Hypothalamus (tissue), 51 donors: ENCODE measurements at places on chromosomes 6 and 20.

DNA sequence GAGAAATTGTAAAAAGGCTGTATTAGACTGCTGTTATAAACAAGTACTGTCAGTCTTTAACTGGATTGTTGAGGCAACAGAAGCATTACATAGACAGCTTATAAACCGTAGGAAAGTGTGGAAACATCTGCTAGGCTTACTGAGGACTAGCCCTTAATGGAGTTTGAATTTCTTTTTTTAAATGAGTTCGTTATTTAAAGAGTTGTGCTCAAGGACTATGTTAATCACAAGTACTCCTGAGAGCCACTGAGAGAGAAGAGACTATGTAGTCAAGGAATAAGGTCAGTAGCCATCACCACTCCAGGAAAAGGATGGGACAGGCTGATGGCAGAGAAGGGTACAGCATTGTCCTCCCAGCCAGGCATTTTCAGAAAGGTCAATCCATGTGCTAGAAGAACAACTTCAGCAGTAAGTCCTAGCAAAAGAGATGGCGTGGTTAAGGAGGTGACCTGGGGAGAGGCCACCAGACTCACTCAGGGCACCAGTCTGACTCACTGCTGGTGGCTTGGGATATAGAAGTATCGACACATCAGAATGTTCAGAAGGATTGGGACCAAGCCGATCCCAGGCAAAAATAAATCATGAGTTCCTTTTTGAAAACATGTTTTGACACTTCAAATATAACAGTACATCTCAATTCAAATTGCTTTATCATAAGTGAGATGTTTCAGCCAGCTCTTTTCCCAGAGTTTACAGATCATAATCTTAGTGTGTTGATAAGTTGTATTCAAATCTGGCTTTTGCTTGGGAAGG, 6.4 kb downstream of the RPS12 start:
- no peak for DNase-seq

- no peak for DNase-seq
Measured at GRCh38 chr20:9739991-9740390, 98.9 kb downstream of the PAK5 start.

DNA sequence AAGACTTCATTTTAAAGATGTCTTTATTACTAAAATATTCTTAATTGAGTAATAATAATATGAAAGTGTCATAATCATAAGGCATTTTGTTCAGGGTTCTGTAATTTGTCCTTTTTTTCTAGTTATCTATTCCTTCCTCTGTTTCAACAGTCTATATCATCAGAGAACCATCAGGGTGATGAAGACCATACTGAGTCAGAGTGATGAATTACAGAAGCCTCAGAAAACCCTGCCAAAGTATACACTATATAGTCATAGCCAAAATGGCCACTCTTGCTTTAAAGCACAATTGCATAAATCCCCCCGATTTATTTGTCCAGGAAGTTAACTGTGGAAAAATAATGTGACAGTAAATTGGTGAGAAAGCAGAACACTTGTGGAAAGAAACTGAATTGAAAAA, 735.0 kb downstream of the EPHA7 start:
- DNase-seq: no peak

DNA sequence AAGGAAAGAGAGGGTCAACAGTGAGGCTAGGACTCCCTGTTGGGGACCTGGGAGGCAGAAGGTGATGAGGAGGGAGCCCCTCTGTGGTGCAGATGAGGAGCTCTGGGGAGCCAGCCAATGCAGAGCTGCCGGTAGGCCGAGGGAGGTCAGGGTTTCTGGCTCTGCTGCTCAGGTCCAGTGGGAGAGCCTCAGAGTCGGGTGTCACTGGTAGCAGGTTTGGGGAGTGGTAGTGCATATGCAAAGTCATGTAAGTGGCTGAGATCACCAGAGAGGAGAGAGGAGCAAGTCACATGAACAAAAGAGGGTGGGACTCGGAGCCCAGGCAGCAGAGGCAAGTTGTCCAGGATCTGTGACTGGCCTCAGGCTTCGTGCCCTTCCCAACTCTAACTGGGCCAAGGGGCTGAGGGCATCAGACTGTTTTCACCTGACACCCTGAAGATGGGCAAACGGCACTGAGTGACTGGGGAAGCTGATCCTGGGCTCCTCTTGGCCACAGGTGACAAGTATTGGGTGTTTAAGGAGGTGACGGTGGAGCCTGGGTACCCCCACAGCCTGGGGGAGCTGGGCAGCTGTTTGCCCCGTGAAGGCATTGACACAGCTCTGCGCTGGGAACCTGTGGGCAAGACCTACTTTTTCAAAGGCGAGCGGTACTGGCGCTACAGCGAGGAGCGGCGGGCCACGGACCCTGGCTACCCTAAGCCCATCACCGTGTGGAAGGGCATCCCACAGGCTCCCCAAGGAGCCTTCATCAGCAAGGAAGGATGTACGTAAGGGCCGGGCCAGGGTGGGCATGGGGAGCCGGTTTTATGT, 6.6 kb downstream of the MMP24OS start:
- no peak for DNase-seq

DNA sequence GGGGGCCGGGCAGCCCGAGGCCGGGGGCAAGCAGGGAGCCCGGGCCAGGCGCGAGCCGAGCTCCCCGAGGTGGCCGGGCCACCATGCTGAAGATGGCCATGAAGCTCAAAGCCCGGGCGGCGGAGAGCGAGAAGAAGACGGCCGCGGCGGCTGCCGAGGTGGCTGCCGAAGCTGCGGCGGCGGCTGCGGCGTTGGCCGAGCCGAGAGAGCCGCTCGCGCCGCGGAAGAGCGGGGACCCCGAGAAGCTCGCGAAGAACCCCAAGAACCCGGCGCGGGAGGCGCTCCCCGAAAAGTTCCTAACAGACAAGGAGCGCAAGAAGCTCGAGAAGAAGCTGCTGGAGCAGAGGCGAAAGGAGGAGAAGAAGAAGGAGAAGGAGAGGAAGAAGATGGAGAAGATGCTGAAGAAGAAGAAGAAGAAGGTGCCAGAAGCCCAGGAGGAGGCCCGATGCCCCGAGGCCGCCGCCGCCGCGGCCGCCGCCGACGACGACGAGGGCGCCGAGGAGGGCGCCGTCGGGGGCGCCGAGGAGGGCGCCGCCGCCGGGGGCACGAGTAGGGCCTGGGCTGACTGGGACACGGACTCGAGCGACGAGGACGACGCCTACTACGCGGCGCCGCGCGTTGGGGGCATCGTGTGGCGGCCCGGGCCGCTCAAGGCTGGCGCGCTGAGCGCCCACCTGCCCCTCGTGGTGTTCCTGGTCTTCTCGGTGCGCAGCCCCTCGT, 37.4 kb downstream of the GNAS start:
- no peak for DNase-seq

DNA sequence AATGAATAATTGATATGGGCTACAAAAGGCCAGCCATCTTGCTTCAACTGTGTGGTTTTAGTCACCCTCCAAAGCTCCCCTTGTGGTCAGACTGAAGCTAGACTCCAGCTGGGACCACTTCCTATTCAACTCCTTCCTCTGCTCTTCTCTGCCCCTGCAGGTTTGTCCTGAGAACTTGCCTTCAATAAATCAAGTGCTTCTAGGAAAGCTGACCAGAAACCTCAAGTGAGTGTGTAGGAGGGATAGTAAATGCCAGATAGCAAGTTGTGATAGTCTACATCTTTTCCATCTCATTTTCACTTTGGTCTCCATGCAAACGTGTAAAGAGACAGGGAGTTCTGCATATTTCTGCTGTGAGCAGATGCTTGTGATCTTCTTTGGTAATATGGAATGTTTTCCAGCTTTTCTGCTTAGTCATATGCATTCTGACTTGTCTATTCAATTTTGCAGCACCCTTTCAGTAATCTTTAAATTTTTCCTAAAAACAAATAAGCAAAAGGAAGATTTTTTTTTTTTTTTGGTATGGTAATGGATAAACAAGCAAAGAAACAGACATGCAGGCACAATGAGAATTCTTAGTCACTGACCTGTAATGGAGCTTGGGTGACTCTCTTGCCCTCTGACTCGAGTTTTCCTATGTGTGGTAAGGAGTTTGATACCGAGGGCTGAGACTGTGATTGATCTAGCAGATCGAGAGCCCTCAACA, 201.3 kb upstream of the BTBD3 start:
- no peak for DNase-seq
